ENCODE measurements at places on chromosomes 11 and 22.

DNA sequence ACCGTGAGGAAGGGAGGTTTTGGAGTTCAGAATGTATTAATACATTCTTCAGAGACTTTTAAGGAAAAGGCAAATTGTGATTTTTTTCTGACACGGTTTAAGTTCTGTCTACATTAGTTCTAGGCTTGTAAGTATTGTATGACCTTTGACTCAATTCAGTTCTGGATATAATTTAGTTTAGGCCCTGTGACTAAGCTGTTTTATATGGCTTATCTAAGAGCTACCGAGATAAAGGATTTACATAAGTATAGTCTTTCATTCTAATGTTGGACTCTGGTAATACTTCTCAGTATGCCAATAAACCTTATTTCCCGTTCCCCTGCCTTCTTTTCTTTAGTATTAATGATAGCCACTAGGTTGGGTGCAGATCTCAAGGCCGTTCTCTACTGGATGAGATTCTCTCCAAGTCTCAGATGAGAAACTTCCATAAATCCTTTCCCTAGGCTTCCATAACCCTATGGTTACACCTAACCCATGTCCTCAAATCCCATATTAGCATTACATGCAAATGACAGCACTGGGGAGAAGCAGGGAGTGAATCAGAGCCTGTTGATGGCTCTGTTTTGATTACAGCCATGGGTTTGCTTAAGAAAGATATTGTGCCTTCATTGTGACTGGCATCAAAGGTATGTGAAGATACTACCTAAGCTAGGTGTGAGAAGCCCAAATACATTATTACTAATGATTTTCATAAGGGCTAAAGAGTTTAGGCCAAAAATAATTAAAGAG is 38.7 kb downstream of the BARX2 start:
- no peaks in the 10 kb centered on the region for H3K27me3 ChIP-seq
- no peak overlapping the region for H3K27ac ChIP-seq
- no peaks in the 10 kb centered on the region for H3K4me1 ChIP-seq
- no peak for DNase-seq

GRCh38 chr11:34757026-34757451 is 136.1 kb downstream of the EHF start:
- no peak for DNase-seq
- H3K27ac ChIP-seq = no peak overlapping the region
- no peaks in the 10 kb centered on the region for H3K4me1 ChIP-seq
- no peak overlapping the region for H3K4me3 ChIP-seq
- no peaks in the 10 kb centered on the region for H3K27me3 ChIP-seq

- no peak overlapping the region for H3K4me3 ChIP-seq
- H3K27ac ChIP-seq = no peak overlapping the region
- no peaks in the 10 kb centered on the region for H3K36me3 ChIP-seq
- H3K4me1 ChIP-seq = peaks cover 28% of the 10 kb centered on the region
- no peaks in the 10 kb centered on the region for H3K27me3 ChIP-seq
- no peak for DNase-seq
Observed at GRCh38 chr11:69311767-69312385, 17.9 kb downstream of the MYEOV start.

GRCh38 chr11:110856996-110857812 is 145.0 kb upstream of the ARHGAP20 start:
- peaks cover 20% of the 10 kb centered on the region for H3K4me1 ChIP-seq
- H3K27ac ChIP-seq = no peak overlapping the region
- no peaks in the 10 kb centered on the region for H3K27me3 ChIP-seq
- H3K4me3 ChIP-seq = no peak overlapping the region

- DNase-seq = no peak
- no peaks in the 10 kb centered on the region for H3K4me1 ChIP-seq
- no peaks in the 10 kb centered on the region for H3K27me3 ChIP-seq
- H3K36me3 ChIP-seq = no peaks in the 10 kb centered on the region
Observed at GRCh38 chr11:97974798-97975498, 1045.8 kb upstream of the CNTN5 start.

DNA sequence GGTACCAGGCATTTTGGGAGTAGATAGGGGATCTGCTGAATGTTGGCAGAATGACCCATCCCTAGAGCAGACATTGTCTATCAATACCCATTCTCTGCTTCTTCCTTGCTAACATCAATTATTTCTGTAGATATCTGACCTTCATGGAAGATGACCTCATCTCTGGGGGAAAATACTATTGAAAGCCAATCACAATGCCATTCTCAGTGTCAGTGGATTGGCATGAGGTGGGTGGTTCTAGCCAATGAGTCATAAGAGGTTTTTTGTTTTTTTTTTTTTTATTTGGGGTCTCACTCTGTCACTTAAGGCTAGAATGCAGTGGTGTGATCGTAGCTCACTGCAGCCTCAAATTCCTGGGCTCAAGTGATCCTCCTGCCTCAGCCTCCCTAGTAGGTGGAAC is 42.5 kb downstream of the SNX19 start:
- H3K27me3 ChIP-seq = no peaks in the 10 kb centered on the region
- no peak overlapping the region for H3K4me3 ChIP-seq
- no peaks in the 10 kb centered on the region for H3K4me1 ChIP-seq
- peaks cover 58% of the 10 kb centered on the region for H3K36me3 ChIP-seq

DNA sequence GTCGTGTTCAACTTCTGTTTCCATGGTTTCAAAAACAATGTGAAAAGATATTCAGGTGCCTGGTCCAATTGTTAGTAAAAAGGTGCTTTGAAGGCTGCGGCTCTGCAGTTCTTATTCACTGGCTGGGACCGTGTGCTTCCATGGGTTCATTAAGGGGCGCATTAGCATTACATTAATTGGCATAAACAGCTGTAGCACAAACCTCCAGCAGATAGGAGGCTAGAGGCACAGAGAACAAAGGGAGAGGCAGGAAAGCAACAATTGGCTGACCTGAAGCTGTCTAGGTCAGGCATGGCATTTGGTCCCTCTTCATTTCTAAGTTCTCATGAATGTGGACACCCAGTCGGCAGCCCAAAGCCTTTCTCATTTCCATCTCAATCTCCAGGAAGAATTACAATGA is 16.6 kb downstream of the PAK1 start:
- no peaks in the 10 kb centered on the region for H3K36me3 ChIP-seq
- no peak overlapping the region for H3K4me3 ChIP-seq
- DNase-seq = no peak
- H3K27ac ChIP-seq = no peak overlapping the region
- no peaks in the 10 kb centered on the region for H3K27me3 ChIP-seq
- H3K4me1 ChIP-seq = no peaks in the 10 kb centered on the region

DNA sequence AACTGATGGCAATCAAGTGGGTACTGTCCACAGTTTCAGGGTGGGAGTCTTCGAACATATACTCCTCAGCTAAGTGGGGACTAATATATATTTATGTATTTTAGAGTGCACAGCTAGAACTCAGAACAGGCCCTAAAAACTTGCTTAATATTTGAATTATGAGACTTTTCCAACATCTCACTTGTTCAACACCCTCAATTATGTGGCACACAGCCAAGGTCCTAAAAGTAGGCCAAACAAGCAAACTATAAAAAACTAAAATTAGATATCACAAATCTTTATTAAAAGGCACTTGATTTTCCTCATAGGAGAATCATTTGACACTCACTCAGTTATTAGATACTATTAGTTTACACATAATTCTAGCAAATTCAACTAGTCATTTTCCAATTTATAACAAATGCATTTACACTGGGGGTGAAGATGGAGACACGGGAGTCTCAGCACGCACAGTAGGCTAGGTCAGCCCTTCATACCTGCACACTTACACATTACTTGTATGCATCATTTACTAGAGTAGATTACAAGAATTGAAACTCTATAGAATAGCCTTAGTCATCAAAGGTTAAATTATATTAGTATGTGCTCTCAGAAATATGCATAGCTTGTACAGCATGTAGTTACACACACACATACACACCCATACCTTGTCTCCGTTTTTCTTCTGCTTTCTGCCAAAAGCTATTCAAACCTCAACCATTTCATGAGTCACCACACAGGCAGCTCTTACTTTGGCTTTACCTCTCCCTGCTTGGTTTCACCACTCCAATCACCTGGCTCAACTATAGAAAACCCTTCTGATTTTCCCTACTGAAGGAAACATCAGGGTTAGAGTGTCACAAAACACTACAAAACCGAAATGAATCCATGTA is 171.5 kb downstream of the SBF2 start:
- no peak overlapping the region for H3K4me3 ChIP-seq
- no peak for DNase-seq
- H3K36me3 ChIP-seq = no peaks in the 10 kb centered on the region

DNA sequence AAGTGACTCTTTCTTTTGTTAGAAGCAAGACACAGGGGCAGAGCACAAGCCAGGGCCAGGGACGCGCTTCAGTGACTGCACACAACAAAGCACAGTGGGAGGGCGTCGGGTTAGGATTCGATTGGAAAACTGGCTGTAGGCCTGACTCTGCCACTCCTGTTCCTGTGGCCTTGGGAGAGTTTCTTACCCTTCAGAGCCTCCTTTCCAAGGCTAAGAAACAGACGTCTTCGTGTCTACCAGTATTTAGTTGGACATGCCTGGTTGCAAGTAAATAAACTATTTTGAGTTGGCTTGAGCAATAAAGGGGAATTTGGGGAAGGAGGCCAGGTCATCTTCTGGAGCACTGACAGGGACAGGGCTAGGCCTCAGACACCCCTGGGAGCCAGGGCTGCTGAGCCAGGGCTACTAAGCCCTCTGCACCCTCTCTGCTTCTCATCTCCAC is 549.1 kb downstream of the INSC start:
- H3K4me1 ChIP-seq = no peaks in the 10 kb centered on the region
- H3K4me3 ChIP-seq = no peak overlapping the region
- H3K27ac ChIP-seq = no peak overlapping the region

- no peaks in the 10 kb centered on the region for H3K36me3 ChIP-seq
- no peaks in the 10 kb centered on the region for H3K27me3 ChIP-seq
- H3K27ac ChIP-seq = no peak overlapping the region
- no peaks in the 10 kb centered on the region for H3K4me1 ChIP-seq
- no peak overlapping the region for H3K4me3 ChIP-seq
Observed at GRCh38 chr11:2549491-2549875, 104.7 kb downstream of the KCNQ1 start.
